Activated T-cell treated with anti-CD3 and anti-CD28 coated beads, Interleukin-2, amount 50 U/mL, for 72 hours (primary cell): ENCODE measurements at places on chromosomes 7 and 10. TPM values are rescaled to one million over a fixed set of nuclear protein-coding genes. Genes with fewer than 3 reads are reported as not detected.
A peak's percentile ranks its signal among the peaks of the same experiment; 100 is the strongest.

The ZNF365 gene
- 0.12 TPM for total RNA-seq

- H3K27me3 ChIP-seq, result no peaks in the 10 kb centered on the region
- no peak for DNase-seq
- H3K4me1 ChIP-seq, result no peaks in the 10 kb centered on the region
- H3K27ac ChIP-seq, result no peak overlapping the region
- no peak overlapping the region for H3K4me3 ChIP-seq
Observed at GRCh38 chr7:158881731-158882130, 25.4 kb downstream of the DYNC2I1 start.

The GDF2 gene
- not detected for total RNA-seq

DNA sequence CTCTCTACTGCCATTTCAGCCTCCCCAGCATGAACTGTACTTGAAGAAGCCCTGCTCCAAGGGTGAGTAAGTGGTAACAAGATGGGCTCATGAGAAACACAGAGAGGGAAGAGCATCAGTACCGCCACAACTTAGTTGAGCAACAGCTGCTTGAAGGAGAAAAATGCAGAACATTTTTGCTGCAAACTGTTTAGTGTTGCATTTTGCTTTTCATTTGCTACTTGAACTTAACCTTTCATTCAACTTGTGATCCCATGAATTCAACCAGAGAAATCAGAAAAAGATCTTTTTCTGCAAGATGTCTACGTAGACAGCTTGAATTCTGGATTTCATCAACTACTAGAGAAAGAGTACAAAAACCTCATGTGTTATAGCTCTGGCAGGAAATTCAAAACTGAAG is 40.7 kb downstream of the ANK3 start:
- H3K36me3 ChIP-seq, result no peaks in the 10 kb centered on the region
- no peak overlapping the region for H3K4me3 ChIP-seq
- no peak for DNase-seq
- no peak overlapping the region for H3K27ac ChIP-seq
- H3K4me1 ChIP-seq, result peaks cover 7% of the 10 kb centered on the region

The OR2A12 gene
- not detected for total RNA-seq

DNA sequence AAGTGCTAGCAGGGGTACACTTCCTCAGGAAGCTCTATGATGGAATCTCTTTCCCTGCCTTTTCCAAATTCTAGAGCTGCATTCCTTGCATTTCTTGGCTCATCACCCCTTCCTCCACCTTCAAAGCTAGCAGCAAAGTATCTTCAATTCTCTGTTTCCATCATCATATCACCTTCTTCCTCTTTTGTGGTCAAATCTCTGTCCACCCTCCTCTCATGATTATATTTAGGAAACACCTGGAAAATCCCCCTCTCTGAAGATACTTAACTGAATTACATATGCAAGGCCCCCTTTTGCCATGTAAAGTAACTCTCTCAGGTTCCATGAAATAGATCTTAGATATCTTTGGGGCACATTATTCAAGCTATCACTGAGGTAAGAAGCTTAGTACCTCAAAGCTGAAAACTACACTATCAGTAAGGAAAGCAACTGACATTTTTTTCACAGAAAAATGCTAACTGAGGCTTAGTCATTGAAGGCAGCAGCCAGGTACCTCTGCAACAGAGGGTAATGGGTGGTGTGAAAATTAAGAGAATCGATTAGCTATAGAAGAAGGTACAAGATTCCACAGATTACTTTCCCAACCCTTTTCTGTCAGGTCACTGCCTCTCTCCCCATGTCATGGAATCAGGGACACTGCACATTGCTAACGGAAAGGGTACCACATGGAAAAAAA is 197.3 kb downstream of the MACC1 start:
- no peaks in the 10 kb centered on the region for H3K27me3 ChIP-seq
- no peak for DNase-seq
- no peaks in the 10 kb centered on the region for H3K4me1 ChIP-seq
- H3K4me3 ChIP-seq, result no peak overlapping the region

DNA sequence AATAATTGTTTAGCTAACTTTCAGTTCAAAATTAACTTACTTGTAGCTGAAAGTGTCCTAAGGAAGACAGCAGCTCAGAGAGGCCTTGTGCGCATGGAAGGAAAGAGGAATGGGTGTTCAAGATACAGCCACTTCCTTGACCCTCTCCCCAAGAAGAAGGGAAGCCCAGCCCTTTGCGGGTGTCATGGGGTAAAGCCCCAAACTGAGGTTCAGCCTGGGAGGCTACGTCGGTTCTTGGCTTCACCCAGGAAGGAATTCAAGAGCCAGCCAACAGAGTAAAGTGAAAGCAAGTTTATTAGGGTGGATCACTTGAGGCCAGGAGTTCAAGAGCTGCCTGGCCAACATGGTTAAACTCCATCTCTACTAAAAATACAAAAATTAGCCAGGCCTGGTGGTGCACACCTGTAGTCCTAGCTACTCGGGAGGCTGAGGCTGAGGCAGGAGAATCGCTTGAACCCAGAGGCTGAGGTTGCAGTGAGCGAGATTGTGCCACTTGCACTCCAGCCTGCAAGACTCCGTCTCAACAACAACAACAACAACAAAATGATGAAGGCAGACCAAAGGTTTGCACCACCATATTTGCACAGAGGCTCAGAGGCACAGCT is 15.9 kb downstream of the GPRIN2 start:
- H3K4me1 ChIP-seq, result no peaks in the 10 kb centered on the region
- H3K27me3 ChIP-seq, result peaks cover 43% of the 10 kb centered on the region
- no peak for DNase-seq
- H3K4me3 ChIP-seq, result no peak overlapping the region
- no peak overlapping the region for H3K27ac ChIP-seq

- no peaks in the 10 kb centered on the region for H3K27me3 ChIP-seq
- peaks cover 22% of the 10 kb centered on the region for H3K4me1 ChIP-seq
- no peak for DNase-seq
- no peaks in the 10 kb centered on the region for H3K36me3 ChIP-seq
Observed at GRCh38 chr7:28173531-28173930, 7.1 kb downstream of the JAZF1 start.

GRCh38 chr10:67815571-67816059 is 22.4 kb downstream of the DNAJC12 start:
- H3K4me1 ChIP-seq, result peaks cover 25% of the 10 kb centered on the region
- H3K36me3 ChIP-seq, result peaks cover 2% of the 10 kb centered on the region
- no peak for DNase-seq
- no peaks in the 10 kb centered on the region for H3K27me3 ChIP-seq

DNA sequence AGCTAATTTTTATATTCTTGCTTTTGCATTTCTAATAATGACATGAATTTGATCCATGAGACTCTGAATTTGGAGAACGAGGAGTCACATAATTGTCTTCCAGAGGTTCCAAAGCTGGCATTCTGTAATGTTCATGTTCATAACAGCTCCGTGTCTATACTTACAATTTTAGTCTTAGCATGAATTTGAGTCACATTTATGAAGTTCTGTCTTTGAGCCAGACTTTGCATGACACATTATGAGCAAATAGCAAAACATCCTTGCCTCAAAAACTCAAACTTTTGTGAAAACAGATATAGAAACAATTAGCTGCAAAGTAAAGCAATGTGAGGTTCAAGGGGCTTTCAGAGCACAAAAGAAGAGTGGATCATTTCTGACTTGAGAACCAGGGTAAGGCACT is 44.5 kb upstream of the CAV2 start:
- H3K4me3 ChIP-seq, result no peak overlapping the region
- no peaks in the 10 kb centered on the region for H3K36me3 ChIP-seq
- H3K27ac ChIP-seq, result no peak overlapping the region
- no peak for DNase-seq

DNA sequence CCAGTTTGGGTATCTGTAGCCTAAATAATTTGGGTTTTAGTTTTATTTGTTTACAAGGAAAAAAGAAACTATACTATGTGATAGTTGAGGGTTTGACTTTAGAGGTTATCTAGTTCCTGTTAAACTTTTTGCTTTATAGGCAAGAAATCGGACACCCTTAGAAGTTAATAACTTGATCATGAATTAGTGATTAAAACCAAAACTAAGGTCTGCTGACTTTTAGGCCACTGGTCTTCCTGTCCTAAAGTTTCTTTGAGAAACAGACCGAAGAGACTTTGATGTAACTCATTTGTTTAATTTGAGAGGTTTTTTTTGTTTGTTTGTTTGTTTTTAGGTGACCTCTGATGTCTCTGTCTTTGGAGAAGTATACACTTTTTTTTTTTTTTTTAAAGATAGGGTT is 59.7 kb downstream of the PHTF2 start:
- H3K27ac ChIP-seq, result peak overlapping the region; percentile 79
- H3K27me3 ChIP-seq, result no peaks in the 10 kb centered on the region
- no peak overlapping the region for H3K4me3 ChIP-seq
- no peak for DNase-seq
- no peaks in the 10 kb centered on the region for H3K36me3 ChIP-seq
- peaks cover 26% of the 10 kb centered on the region for H3K4me1 ChIP-seq

DNA sequence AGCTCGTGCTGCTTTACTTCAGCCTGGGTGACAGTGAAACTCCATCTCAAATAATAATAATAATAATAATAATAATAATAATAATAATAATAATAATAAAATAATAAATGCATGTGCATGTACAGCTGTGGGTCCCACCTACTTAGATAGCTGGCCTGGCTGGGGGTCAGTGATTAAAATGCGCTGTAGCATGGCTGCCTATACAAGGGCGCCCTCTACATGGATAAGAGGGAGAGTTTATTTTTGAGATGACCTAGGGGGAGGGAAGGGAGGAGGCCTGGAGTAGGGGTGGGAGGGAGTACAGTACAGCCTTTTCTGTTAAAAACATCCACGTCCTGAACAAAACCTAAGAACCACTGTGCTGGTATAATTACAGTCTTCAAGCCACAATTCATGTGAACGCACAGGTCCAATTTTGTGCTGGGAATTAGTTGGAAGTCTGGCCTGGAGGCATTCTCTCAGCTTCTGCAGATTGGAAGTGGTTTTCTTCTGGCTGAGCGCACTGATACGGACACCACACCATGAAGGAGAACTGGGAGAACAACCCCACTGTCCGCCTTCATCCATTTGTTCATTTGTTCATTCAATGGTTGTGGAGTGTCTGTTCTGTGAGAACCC is 146.5 kb downstream of the TMEM178B start:
- no peaks in the 10 kb centered on the region for H3K4me1 ChIP-seq
- no peaks in the 10 kb centered on the region for H3K36me3 ChIP-seq
- H3K27me3 ChIP-seq, result peaks cover 30% of the 10 kb centered on the region
- H3K4me3 ChIP-seq, result no peak overlapping the region
- no peak overlapping the region for H3K27ac ChIP-seq

- H3K4me3 ChIP-seq, result peak within 1 kb of the TSS; percentile 98
- H3K27ac ChIP-seq, result peak within 1 kb of the TSS; percentile 99
- H3K4me1 ChIP-seq, result peaks cover 35% of the 10 kb centered on the region
- H3K27me3 ChIP-seq, result no peaks in the 10 kb centered on the region
- H3K36me3 ChIP-seq, result peaks cover 24% of the 10 kb centered on the region
Observed at GRCh38 chr10:60778214-60778970, at the start of gene CDK1. CDK1 (plus strand) TSS chr10:60778478; CDS start chr10:60780166, 1,688 bp downstream.

DNA sequence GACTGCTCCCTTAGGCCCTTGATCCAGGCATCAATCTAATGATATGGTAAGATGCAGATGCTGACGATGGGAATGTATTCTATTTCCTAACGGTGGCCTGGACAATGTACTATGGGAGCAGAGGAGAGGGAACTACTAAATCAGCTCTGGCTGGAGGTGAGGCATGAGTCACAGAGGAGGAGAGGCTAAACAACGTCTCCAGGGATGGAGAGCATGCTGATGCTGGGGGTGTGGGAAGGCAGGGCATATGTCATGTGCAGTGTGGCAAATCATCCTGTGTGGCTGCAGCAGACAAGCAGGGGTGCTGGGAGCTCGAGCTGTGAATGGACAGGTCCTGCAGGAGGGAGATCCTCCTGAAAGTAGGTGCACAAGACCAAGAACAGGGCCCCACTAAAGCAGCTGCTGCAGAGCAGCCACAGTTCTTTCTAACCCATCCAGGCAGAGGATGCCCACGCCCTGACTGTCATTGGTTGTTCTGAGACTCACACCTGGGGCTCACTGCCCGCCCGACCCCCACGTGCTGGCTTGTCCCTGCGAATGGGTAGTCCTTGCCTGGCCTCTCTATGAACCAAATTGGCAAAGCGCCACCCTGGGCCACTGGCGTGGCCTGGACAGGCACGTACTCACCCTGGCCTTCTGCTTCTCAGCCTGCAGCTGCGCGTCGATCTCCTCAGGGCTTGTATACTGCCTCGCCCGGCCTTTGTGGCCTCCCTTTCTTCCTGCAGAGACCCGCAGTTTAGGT is 4.0 kb downstream of the PDAP1 start:
- H3K27ac ChIP-seq, result no peak overlapping the region
- no peak overlapping the region for H3K4me3 ChIP-seq
- peaks cover 38% of the 10 kb centered on the region for H3K4me1 ChIP-seq
- H3K36me3 ChIP-seq, result peaks cover 33% of the 10 kb centered on the region
- no peak for DNase-seq

DNA sequence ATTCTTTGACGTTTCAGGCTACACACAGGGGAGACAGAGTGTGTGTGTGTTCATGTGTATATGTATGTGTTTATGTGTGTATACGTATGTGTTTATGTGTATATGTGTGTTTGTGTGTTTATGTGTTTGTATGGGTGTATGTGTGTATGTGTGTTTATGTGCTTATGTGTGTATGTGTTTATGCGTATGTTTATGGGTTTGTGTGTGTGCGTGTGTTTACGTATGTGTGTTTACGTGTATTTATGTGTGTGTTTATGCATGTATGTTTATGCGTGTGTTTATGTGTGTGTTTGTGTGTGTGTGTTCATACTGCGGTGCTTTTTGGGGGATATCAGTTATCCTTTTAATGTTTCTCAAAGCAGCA is 39.2 kb upstream of the CNPY1 start:
- H3K36me3 ChIP-seq, result no peaks in the 10 kb centered on the region
- peaks cover 65% of the 10 kb centered on the region for H3K27me3 ChIP-seq
- DNase-seq, result no peak
- H3K4me3 ChIP-seq, result no peak overlapping the region
- H3K4me1 ChIP-seq, result peaks cover 5% of the 10 kb centered on the region

- no peak for DNase-seq
- H3K27ac ChIP-seq, result no peak overlapping the region
- H3K4me1 ChIP-seq, result no peaks in the 10 kb centered on the region
Observed at GRCh38 chr10:121596689-121597503, 1.3 kb downstream of the FGFR2 start.

The PLA2G12B gene
- total RNA-seq, result not detected

DNA sequence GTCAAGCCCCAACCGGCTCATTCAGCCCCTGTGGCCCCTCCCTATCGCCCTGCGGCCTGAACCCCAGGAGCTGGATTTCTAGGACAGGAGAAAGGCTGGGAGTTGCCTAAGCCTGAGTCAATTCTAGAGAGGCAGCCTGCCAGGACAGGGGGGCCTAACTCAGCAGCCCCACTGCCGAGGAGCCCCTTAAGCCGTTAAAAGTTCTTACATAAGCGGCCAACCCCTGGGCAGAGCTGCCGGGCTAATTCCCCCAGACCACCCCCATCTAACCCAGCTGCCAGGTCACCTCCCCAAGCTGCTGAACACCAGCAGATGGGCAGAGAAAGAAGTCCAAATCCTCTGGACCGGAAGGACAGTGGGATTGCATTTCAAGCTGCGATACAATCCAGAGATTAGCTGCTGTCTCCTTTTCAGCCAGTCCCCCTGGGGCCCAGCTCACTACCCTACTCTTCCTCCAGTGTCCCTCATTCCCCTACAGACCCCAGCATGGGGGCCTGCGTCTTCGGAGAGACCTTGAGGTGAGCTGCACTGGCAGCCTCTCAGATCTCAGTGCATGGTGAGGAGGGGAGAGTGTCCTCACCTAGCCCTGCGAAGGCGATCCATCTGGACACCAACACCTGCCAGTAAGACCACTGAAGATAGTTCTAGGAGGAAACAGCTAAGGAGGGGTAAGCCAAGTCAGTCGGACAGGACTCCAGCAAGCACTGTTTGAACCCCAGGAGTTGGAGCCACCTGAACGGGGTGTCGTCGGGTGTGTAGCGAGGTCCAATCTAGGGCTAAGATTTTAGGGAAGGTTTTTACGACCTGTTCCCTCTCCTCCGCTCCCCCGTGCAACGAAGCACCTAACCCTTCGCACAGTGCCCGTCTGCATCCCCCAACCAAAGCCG is 830 bp downstream of the IMPDH1 start:
- DNase-seq, result no peak
- peak overlapping the region; percentile 6 for H3K27ac ChIP-seq
- peaks cover 15% of the 10 kb centered on the region for H3K27me3 ChIP-seq
- peak overlapping the region; percentile 90 for H3K4me3 ChIP-seq
- H3K36me3 ChIP-seq, result no peaks in the 10 kb centered on the region

The PRR15 gene
- total RNA-seq, result not detected
